ENCODE measurements at places on chromosomes 5 and 9.

GRCh38 chr9:120319452-120319851 is 260.5 kb downstream of the CDK5RAP2 start:
- no peak for DNase-seq

DNA sequence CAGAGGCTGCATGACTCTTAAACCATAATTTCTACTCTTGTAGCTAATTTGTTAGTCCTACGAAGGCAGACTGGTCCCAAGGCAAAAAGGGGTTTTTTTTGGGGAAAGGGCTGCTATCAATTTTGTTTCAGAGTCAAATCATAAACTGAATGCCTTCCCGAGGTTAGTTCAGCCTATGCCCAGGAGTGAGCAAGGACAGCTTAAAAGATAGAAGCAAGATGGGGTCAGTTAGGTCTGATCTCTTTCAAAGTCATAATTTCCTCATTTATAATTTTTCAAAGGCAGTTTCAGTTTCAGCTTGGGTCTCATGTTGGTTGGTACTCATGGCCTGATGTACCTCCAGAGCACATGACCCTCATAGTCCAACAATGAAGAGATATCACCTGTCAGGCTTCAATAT is 7.9 kb upstream of the RXFP3 start:
- no peak for DNase-seq

DNA sequence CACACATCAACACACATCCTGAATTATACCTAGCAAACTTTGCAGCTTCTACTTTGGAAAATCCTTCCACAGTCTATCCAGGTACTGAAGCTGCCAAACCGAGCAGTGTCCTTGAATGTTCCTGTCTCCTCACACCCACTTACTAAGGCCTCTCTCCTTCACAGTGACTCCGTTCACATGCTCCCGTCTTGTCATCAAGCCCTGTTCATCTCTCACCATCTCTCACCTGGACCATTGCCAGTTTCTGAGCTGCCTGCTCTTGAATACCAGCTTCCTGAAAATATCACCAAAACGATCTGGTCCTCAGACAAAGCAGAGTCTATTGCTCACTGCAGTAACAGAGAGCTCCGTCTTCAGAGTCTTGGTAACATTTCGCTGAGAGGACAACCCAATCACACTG is 57.4 kb downstream of the GCNT1 start:
- DNase-seq = no peak

DNA sequence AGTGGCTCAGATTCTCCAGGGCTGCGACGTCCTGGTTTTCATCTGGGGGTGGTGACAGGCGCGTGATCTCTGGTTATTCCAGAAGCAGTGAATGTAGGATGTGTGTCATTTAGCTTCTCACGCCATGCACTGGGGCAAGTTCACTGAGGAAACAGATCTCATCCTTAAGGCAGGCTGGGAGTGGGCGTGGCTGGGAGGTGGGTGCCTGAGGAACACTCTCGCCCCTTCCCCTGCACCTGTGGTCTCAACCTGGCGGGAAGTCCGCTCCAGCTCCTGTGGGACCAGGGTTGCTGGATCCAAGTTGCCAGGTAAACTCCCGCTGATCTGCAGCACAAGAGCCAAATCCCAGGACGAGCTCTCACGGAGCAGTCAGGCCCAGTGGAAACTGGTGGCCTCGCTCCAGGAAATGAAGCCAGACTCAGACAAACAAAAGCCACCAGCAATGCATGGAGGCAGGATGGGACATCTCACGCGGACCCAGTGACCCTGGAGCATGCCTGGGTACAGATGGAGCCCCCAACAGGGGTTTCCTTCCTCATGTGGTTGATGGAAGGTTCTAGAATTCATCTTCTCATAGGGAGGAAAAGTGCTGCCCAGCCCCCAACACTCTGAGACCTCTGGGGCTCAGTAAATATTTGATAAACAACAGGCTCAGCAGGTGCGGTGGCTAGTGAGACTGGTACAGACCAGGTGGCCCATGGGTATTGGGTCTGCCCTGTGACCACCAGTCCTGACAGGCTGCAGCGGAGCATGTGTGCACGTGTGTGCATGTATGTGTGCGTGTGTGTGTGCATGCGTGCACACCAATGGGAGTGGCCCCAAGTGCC is 16.3 kb upstream of the SLC12A7 start:
- no peak for DNase-seq

DNA sequence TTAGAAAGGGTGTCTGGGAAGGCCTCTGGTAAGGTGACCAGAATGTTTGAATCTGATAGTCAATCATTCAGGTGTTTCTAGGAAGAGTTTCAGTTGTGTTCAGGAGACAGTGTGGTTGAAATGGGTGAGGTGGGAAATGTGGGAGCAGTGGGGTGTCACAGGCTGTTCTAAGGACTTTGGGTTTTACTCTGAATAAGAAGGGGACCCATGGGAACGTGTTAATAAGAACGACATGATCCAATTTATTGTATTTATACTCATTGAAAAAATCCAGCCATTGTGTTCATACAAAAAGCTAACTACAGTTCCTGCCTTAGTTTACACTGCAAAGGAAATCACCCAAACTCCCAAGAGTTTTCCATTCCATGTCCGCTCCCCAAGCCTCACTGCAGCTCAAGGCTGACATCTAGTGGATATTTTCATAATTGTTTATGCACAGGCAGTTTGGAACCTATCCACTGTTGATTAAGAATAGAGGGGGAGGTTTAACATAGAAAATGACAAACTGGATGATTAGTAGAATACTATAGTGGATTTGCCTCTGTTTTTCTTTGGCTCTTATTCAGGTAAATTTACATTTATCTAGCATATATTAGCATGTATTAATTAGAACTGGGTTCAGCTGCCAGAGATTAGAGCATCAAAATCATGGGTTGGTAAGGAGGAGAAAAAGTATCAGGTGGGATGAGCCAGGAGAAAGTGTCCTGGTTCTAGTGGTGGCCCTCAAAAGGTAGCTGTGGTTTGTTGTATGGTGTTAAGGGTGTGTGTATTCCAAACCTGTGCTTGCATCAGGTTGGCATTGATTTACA is 17.7 kb downstream of the CAVIN4 start:
- DNase-seq = no peak

DNA sequence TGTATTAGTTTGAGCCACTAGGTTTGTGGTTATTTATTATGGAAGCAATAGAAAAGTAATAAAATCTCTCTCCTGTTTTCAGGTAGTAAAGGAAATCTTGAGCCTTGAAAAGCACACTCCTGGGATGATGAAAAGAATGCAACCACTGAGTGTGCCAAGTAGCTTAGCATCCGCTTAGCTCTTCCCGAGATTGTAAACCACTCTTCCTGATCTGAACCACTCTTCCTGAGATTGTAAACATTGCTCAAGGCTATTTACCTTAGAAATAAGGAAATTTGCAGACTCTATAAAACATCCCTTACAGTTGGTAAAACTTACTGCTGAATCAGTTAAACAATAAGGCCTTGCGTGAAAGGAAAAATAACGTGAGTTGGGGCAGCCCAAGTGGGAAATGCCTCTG is 17.4 kb upstream of the IL33 start:
- no peak for DNase-seq

GRCh38 chr5:147619281-147619878 is 109.5 kb upstream of the DPYSL3 start:
- DNase-seq = no peak

DNA sequence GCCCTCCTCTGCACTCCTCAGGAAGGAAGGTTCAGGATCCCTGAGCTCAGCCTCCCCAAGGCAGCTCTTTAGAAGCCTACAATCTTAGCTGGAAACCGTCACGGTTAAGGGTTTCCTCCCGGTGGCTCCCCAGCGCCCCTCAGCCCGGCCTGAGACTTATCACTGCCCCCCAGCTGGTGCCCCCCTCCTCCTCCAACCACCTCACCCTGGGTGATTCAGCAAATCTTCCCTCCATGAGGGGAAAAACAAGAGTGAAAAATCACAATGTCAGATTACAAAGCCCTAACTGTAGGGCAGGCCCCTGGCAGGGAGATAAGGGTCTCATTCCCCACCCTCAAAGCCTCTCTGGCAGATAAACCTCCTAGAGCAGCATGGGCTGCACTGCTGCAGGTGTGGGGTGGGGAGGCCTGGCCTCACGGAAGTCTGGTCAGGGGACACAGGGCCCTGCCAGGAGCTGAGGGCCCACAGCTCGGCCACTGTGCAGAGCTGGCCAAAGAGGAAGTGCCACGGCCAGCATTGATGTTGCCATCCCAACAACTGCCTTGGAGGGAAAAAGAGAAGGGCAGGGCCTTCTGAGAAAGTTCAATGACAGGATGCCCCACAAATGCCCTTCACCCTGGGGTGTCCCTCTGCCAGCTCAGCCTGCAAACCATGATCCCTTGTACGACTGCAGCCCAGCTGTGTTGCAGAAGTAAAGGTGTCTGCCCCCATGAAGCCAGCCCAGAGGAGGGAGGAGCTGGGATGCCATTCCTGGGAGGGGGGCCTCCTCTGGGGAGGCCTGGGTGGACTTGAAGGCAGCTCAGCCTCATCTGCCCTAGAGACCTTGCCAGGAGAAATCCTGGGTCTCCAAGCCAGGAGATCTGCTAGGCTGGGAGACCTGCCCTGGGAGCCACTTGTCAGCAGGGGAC is 25.9 kb downstream of the GFI1B start:
- DNase-seq = no peak

DNA sequence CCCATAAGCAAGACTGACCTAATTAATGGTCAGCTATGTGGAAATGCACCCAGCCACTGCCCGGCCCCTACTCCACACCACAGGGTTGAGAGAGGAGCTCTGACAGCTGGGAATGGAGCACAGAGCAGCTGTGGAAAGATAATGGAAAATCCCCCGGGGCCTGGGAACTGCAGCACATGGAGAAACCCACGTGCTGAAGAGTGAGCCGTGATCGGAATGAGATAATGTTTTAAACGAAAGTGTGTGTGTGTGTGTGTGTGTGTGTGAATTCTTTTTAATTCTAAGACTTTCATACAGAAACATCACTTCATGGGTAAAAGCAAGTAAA is 13.1 kb upstream of the SLC12A7 start:
- no peak for DNase-seq

- DNase-seq = no peak
Measured at GRCh38 chr5:73118391-73118973, 1.9 kb upstream of the TMEM171 start.

DNA sequence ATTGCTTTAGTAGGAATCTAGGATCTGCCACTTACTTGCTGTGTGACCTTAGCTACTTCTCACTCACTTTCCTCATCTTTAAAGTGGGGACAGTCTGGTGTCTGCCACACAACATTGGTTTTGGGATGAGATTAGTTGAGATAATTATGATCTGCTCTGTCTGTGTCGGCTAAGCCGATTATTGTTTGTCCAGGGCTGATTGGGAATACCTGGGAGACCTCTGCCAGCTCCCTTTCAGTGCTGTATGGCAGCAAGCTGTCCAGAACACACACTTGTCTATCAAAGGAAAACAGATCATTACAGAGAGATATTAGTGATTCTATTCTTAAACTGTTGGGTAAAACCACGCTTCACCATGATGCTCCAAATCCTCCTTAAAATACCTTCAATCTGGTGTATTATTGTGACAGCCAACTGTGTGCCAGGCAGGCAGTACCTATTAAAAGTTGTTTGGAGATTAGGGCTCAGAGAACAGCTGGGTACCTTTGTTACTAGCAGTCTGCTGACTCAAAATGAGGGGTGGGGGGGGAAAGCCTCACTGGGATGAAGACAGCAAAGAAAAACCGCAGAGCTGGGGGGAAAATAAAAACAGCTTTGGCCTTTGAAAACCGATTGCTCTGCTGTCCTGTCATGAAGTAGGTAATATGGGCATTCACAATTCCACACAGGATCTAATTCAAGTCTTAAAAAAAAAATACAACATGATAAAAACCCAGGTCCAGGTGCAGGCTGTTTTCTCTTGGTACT is 458.4 kb upstream of the C9orf72 start:
- no peak for DNase-seq

DNA sequence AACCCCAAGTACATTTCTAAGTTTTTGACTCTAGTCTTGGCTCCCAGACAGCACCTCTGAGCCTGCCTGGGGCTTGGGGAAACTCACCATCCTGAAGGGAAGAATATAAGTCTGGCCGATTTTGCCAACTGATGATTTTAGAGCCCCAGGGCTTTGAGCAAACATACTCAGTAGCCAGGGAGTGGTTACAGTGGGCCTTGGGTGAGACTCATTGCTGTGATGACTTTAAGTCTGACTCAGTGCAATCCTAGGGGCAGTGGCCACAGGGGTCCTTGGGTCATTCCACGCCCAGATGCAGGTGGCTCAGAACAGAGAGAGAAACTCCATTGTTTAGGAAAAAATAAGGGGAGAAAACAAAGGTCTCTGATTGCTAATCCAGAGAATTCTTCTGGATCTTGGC is 312.0 kb upstream of the EDIL3 start:
- DNase-seq = no peak

- no peak for DNase-seq
Measured at GRCh38 chr9:112870556-112870955, 20.1 kb downstream of the SLC46A2 start.

- DNase-seq = no peak
Measured at GRCh38 chr5:78429332-78429980, 69.0 kb downstream of the SCAMP1 start.

- no peak for DNase-seq
Measured at GRCh38 chr9:98108531-98109031, 10.4 kb downstream of the TRIM14 start.

DNA sequence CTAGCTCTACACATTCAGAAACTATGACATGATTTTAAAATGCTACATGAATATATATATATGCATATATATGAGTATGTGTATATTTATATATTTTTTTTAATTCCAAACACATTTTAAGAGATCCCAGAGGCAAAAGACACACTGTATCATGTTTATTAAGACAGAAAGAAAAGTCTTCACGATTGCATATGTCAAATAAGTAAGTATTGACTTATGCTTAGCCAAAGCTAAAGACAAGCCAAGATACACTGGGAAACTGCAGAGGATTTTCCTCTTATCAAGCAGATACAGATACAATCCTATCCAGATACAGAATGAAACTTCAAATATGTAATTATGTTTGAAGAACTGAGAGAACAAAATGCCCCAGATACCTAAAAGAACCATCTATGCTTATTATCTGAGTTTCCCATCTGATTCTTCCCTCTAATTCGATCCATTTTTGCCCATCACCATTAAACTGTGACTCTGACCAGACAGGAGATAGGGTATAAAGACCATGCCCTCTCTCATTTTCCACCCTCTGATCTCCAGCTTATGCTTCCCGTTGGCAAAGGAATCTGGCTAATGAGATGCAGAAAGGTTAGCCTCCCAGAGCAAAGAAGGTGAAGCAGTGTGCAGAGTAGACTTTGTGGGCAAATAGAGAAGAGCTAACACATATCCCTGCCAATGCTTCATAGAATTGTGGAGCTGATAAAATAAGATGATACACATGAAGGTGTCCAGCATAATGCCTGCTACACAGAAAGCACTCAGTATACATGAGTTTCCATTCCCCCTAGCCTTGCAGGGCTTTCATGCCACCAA is 131.0 kb upstream of the TARS1 start:
- no peak for DNase-seq

- DNase-seq = no peak
Measured at GRCh38 chr9:84189904-84190303, 150.7 kb downstream of the SLC28A3 start.

Data from stimulated activated CD8-positive, alpha-beta memory T cell treated with anti-CD3 and anti-CD28 coated beads, Interleukin-7, amount 100 ng/mL, for 1 hour (primary cell).